ENCODE measurements at places on chromosomes 13 and 19. TPM values are rescaled to one million over a fixed set of nuclear protein-coding genes. Genes with fewer than 3 reads are reported as not detected.
A peak's percentile ranks its signal among the peaks of the same experiment; 100 is the strongest.

The VSTM2B gene
- not detected for polyA plus RNA-seq

The CBLC gene
- polyA plus RNA-seq: not detected

The ELANE gene
- polyA plus RNA-seq: 0.18 TPM

The COX6B2 gene
- not detected for polyA plus RNA-seq

The CILP2 gene
- 0.07 TPM for polyA plus RNA-seq

DNA sequence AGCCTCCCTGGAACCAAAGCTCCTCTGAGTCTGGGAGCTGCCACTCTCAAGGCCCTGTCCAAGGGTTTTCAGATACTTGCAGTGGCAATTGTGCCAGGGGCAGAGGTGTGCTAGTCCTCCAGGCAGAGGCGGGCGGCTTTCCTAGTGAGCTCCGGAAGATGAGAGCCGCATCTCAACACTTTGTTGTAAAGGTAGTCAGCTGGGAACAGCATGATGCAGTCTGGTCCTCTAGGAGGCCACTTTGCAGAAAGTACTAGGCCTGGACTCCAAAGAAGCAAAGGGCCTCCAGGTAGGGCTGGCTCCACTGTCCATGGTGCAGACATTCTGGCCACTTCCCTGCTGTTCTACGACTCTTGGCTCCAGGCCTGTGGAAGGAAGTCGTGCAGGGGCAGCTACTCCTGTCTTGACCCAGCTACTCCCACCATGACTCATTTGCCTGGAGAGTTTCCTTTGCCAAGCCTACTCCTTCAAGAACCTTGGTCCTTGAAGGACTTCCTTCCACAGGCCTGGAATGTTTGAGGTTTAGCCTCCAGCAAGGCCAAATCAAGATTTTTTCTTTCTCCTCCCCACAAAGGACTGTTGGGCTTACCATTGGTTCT is 9.9 kb upstream of the ZNF536 start:
- no peak overlapping the region for H3K27ac ChIP-seq
- H3K36me3 ChIP-seq: no peaks in the 10 kb centered on the region
- no peak overlapping the region for H3K4me3 ChIP-seq
- H3K4me1 ChIP-seq: no peaks in the 10 kb centered on the region
- no peak for DNase-seq
- H3K27me3 ChIP-seq: peaks cover 7% of the 10 kb centered on the region

- no peaks in the 10 kb centered on the region for H3K27me3 ChIP-seq
- H3K27ac ChIP-seq: no peak overlapping the region
- H3K4me1 ChIP-seq: no peaks in the 10 kb centered on the region
- no peaks in the 10 kb centered on the region for H3K36me3 ChIP-seq
- no peak for DNase-seq
These were observed 158.9 kb downstream of the EFNB2 start for GRCh38 chr13:106376401-106377112.

- DNase-seq: no peak
- H3K4me3 ChIP-seq: no peak overlapping the region
- no peaks in the 10 kb centered on the region for H3K4me1 ChIP-seq
- no peak overlapping the region for H3K27ac ChIP-seq
These were observed 597.7 kb downstream of the GPC6 start for GRCh38 chr13:93824286-93824685.

GRCh38 chr13:74929436-74929835 is 552.5 kb downstream of the TBC1D4 start:
- no peaks in the 10 kb centered on the region for H3K4me1 ChIP-seq
- no peak overlapping the region for H3K4me3 ChIP-seq
- H3K36me3 ChIP-seq: no peaks in the 10 kb centered on the region
- DNase-seq: no peak

DNA sequence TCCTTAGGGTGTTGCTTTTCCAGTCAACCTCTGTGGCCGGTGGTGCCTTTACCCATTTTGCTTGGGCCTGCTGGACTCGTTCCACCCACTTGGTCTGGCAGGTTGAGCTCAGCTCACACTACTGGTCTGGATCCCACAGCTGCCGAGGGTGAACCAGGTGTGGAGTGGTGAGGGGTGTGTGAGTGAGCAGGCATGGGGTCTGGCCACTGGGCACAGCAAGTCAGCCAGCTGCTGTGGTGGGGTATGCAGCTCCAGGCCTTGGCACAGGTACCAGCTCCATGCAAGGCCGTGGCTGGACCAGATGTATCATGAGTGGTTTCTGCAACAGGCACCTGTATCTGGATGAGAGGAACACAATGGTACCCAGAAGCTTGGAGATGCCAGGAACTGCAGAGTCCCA is 277.6 kb upstream of the KLHL1 start:
- no peak overlapping the region for H3K4me3 ChIP-seq
- DNase-seq: no peak
- H3K27me3 ChIP-seq: no peaks in the 10 kb centered on the region

DNA sequence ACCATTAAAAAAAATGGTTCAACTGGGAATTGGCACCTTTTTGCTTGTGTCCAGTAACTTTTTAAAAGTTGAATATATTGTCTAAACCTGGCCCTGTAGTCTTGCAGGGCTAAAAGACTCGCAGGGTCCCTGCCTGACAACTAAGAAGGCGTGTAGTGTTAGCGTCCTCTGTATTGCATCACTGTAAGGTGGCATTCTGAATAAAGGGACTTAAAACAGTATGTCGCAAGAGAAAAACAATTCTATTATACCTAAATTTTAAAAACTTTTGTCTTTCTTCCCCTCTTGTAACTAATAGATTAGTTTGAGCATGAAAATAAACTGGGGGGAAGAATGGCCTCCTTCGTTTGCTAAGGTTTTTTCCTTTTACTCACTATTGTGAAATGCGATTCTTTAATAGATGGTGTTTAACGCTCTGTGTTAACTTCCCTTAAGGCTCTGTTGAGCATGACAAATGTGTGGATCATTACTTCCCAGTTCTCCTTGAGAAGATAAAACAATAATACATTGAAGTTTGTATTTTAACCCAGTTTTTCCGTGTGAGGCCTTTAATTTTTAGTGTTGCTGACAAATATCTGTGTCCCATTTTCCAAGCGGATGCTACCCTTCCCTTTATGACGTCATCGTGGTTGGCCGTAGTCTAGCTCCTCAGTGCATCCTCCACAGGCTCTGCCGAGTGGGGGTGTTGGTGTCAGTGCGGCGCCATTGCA is 134.6 kb downstream of the KATNAL1 start:
- peaks cover 3% of the 10 kb centered on the region for H3K4me1 ChIP-seq
- H3K27ac ChIP-seq: no peak overlapping the region
- H3K27me3 ChIP-seq: no peaks in the 10 kb centered on the region

- no peaks in the 10 kb centered on the region for H3K4me1 ChIP-seq
- H3K27me3 ChIP-seq: no peaks in the 10 kb centered on the region
- H3K36me3 ChIP-seq: no peaks in the 10 kb centered on the region
- H3K27ac ChIP-seq: no peak overlapping the region
- no peak for DNase-seq
- H3K4me3 ChIP-seq: no peak overlapping the region
These were observed 112.8 kb downstream of the NDFIP2 start for GRCh38 chr13:79593641-79594275.

DNA sequence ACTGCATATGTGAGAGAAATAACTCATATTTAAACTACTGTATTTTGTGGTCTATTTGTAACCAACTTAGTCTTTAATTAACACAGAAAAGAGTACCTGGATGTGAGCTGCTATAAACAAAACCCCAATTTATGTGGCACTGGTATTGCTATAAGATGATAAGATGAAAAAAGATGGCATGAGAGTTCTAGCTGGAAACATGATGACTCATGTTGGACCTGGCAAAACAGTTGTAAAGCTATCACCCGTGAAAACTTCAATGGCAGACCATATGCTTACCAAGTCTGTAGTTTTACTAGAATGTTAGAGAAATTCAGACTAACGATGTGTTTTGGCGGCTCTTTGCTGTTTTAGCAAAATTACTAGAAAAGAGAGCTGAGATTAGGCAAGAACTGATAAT is 69.6 kb upstream of the PCDH9 start:
- no peak overlapping the region for H3K4me3 ChIP-seq
- H3K4me1 ChIP-seq: no peaks in the 10 kb centered on the region
- no peaks in the 10 kb centered on the region for H3K27me3 ChIP-seq
- no peak for DNase-seq
- no peaks in the 10 kb centered on the region for H3K36me3 ChIP-seq

- H3K4me3 ChIP-seq: no peak overlapping the region
- no peak for DNase-seq
- H3K27me3 ChIP-seq: no peaks in the 10 kb centered on the region
- peaks cover 13% of the 10 kb centered on the region for H3K4me1 ChIP-seq
These were observed 5.3 kb downstream of the BTBD2 start for GRCh38 chr19:2010135-2010668.

GRCh38 chr19:57473646-57474045 is 3.7 kb downstream of the ZNF772 start:
- no peak for DNase-seq
- no peak overlapping the region for H3K27ac ChIP-seq
- H3K27me3 ChIP-seq: no peaks in the 10 kb centered on the region
- H3K4me3 ChIP-seq: no peak overlapping the region
- peaks cover 10% of the 10 kb centered on the region for H3K36me3 ChIP-seq

- no peak for DNase-seq
- H3K36me3 ChIP-seq: no peaks in the 10 kb centered on the region
- H3K27ac ChIP-seq: no peak overlapping the region
- no peaks in the 10 kb centered on the region for H3K27me3 ChIP-seq
These were observed 562.5 kb downstream of the EFNB2 start for GRCh38 chr13:105972811-105973590.

DNA sequence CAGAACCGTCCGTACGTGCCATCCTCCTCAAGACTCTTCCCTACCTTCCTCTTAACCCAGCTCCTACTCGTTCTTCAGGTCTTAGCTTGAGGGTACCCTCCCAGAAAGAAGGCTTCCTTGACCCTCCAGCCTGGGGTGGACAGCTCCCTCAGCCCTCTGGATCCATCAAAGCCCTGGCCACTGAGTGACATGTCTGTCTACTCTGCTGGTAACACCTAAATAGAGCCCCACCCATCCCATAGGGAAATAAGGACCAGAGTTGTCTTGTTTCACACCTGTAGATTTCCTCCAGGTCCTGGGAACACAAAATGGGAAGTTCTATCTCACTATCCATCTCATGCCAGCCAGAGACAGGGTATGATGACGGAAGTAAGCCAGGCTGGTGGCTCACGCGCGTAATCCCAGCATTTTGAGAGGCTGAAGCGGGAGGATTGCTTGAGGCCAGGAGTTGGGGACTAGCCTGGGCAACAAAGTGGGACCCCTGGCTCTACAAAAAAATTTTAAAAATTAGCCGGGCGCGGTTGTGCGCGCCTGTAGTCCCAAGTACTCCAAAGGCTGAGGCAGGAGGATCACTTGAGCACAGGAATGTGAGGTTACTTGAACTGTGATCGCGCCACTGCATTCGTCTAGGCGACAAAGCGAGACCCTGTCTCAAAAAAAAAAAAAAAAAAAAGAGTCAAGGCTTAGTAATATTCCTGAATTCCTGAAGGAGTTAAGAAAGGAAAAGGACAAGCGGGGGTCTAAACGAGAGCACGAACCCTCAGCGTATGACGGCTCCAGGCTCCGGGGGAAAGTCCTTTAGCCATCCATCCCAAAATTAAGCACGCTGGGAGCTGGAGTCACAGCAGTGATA is 566 bp upstream of the CCDC97 start:
- peaks cover 47% of the 10 kb centered on the region for H3K36me3 ChIP-seq
- H3K4me3 ChIP-seq: peak overlapping the region; percentile 100
- no peaks in the 10 kb centered on the region for H3K27me3 ChIP-seq
- H3K27ac ChIP-seq: peak overlapping the region; percentile 100
- H3K4me1 ChIP-seq: peaks cover 69% of the 10 kb centered on the region

GRCh38 chr13:101979825-101980224 is 422.0 kb downstream of the FGF14 start:
- H3K4me1 ChIP-seq: no peaks in the 10 kb centered on the region
- DNase-seq: no peak

DNA sequence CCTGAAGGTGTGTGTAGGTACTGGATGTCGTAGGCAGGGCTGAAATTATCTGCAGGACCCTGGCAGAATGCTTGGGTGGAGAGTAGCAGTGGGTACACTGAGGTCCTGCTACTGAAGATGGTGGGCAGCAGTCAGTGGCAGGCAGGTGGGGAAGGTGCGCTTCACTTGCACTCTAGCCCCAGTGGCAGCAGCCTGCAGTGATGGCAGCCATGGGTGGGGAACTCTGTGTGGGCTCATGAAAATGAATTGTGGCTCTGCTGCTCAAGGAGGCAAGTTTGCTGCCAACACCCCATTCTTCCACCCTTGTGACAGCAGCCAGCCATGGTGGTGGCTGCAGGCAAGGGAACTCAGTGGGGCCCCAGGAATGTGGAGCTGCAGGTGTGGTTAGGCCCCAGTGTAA is 1242.7 kb upstream of the MIR17HG start:
- no peaks in the 10 kb centered on the region for H3K4me1 ChIP-seq
- no peaks in the 10 kb centered on the region for H3K36me3 ChIP-seq
- H3K27ac ChIP-seq: no peak overlapping the region
- H3K27me3 ChIP-seq: no peaks in the 10 kb centered on the region
- no peak overlapping the region for H3K4me3 ChIP-seq

DNA sequence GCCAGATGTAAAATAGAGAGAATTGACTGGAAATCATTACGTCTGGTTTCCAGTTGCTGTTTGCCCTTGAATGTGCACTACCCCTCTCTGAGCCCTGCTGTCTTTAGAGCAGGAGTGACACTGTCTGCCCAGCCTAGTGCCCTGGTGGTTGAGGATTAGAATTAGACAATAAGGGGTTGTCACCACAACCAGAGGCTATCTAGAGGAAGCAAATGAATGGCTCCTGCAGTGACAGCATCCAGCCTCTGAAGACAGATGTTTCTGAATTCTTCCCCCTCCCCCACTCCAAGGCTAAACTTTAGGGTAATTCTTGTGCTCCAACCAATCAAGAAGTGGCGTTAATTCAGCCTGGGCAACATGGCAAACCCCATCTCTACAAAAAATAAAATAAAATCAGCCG is 2.0 kb downstream of the RAB8A start:
- H3K4me3 ChIP-seq: no peak overlapping the region
- DNase-seq: no peak
- peak overlapping the region; percentile 48 for H3K27ac ChIP-seq
- H3K36me3 ChIP-seq: peaks cover 4% of the 10 kb centered on the region
- H3K27me3 ChIP-seq: no peaks in the 10 kb centered on the region

DNA sequence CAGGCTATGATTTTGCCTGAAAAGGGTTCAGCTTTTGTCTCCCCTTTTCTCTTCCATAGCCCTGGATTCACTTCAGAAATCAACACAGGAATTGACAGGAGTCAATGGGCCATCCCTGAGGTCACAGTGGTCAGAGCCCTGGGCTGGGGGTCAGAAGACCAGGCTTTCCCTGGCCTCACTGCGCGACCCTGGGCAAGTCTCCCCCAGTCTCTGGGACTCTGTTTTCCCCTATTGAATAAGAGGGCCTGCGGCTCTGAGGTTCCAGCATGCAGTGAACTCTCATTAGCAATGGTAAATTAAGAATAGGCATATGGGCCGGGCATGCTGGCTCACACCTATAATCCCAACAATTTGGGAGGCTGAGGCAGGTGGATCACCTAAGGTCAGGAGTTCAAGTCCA is 30.7 kb upstream of the VSTM2B start:
- DNase-seq: no peak
- H3K4me1 ChIP-seq: no peaks in the 10 kb centered on the region
- H3K27me3 ChIP-seq: no peaks in the 10 kb centered on the region
- H3K4me3 ChIP-seq: no peak overlapping the region
- H3K36me3 ChIP-seq: no peaks in the 10 kb centered on the region

DNA sequence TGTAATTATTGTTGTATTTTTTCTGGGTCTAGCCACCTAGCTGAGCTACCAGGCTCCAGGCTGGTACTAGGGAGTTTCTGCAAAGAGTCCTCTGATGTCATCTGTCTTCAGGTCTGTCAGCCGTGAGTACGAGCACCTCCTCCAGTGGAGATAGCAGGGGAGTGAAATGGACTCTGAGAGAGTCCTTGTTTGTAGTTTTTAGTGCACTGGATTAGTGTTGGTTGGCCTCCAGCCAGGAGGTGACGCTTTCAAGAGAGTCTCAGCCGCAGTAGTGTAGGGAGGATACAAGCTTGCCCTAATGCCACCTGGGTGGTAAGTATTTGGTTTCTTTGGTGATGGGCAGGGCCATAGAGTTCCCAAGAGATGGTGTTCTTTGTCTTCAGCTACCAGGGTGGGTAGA is 384.8 kb downstream of the SLC7A1 start:
- no peaks in the 10 kb centered on the region for H3K4me1 ChIP-seq
- H3K27me3 ChIP-seq: no peaks in the 10 kb centered on the region
- no peaks in the 10 kb centered on the region for H3K36me3 ChIP-seq
- H3K27ac ChIP-seq: no peak overlapping the region
- no peak for DNase-seq
